ENCODE measurements at places on chromosomes 13 and 19.

GRCh38 chr13:85316506-85317025 is 482.7 kb downstream of the SLITRK6 start:
- no peak for DNase-seq

DNA sequence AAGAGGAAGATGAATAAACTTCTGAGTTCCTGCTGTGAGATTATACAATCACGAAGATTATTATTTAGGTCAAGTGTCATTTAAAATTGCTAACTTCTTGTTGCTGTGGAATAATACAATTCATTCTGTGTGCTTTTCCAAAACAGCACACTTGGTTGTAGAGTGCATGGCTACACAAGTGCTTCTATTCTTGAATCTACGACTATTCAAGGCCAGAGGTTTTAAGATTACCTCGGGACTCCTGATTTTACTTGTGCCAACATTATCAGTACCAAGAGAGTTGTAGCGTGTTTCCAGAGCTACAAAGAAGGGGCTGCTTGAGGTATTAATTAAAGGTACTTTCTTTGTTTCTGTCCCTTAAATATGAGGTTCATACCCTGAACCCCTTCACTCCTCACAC is 234.0 kb upstream of the PCDH9 start:
- DNase-seq = no peak

GRCh38 chr19:45137179-45137761 is 23.5 kb downstream of the NKPD1 start:
- no peak for DNase-seq

GRCh38 chr19:1521636-1522035 is 2.2 kb upstream of the PLK5 start:
- DNase-seq = no peak

DNA sequence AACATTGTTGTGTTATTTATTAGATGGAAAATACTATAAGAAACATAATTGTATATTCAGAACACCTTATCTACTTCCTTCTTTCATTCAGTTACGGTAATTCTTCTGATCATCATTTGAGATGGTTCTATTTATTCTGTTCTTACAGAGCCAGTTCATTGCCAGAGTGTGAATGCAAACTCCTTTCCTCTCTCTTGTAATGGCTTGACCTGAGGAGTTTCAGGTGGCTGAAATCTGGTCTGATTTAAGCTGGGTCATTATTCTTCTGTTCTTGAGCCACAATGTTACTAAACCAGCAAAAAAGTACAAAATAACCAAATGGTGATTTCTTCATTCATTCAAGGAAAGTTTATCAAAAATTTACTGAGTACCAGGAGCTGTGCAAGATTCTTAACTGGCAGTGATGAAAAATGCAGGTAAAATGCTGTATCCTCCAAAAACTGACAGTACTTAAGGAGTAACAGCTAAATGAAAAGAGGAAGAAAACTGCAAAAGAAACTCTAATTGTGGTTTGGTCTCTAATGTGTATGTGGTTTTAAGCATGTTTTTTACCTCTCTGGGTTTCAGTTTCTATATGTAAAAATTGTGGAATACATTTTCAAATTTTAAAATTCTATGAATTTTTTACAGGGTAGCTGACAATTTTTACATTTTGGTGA is 182.4 kb upstream of the UFM1 start:
- DNase-seq = no peak

GRCh38 chr13:75771818-75772217 is 135.7 kb downstream of the LMO7 start:
- DNase-seq = no peak

GRCh38 chr13:31887286-31887685 is 144.3 kb upstream of the FRY start:
- no peak for DNase-seq

DNA sequence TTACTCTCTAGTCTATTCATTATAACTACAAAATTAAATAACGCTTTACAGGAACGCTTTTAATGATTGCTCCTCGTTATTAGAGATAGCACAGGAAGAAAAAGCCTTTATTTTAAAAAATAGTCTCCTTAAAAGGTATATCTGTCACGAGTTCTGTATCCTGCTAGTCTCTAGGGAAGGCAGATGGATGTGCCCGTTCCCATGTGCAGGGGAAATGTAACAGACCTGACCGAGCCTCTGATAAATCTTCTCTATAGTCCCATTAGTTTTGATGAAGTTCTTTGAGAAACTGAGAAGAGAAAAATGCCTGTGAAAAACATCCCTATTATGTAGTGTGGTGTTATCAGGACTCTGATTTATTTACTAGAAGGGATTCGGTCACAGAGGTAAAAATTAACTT is 226.4 kb downstream of the PCDH9 start:
- no peak for DNase-seq

DNA sequence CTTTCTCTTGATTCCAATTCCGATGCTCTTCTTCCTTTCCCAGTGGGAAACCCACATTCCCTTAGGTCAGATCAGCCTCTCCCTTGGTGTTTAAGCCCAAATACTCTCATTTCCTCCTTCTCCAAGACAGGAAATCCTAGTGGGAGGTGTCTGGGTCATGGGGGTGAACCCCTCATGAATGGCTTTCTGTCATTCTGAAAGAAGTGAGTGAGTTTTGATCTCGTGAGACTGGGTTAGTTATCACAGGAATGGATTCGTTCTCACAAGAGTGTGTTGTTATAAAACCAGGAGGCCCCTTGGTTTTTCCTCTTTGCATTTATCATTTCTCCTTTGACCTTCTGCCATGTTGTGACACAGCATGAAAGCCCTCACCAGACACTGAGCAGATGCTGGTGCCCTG is 76.2 kb upstream of the MTIF3 start:
- no peak for DNase-seq

DNA sequence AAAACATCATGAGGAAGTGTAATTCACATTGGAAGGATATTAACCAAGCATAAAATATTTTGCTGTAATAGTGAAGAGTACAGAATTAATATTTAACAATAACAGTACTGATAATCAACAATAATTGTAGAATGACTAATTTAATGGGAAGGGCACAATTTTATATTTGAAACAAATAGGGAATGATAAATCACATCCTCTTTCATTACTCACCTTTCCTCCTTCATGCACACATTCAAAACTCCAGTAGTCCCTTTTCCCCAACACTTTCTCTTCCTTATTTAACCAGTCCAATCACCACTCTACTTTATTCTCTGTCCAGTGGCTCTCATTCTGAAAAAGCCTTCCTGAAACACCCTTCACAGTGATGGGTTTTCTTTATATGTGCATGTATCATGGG is 110.8 kb upstream of the POSTN start:
- DNase-seq = no peak

DNA sequence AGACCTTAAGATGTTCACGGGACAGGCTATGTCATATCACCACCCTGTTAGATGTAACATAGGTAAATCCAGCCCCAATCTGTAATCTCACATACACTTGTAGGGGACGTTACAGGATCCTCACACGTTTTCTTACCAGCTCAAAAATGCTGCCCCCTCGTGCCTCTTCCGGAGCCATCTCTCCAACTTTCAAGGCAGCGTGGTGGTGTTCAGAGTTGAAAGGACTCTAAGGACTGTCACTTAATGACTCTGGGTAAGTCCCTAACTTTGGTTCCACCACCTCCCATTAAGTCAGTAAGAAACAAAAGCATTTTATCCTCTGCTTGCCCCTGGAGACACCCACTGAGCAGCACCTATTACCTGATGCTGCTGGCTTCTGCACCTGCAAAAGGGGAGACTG is 4.4 kb downstream of the MED26 start:
- DNase-seq = no peak
